ENCODE measurements at places on chromosomes 11 and 22.

- peak; percentile 6 for DNase-seq
Measured at GRCh38 chr11:118438314-118438931, 2.1 kb downstream of the KMT2A start.

DNA sequence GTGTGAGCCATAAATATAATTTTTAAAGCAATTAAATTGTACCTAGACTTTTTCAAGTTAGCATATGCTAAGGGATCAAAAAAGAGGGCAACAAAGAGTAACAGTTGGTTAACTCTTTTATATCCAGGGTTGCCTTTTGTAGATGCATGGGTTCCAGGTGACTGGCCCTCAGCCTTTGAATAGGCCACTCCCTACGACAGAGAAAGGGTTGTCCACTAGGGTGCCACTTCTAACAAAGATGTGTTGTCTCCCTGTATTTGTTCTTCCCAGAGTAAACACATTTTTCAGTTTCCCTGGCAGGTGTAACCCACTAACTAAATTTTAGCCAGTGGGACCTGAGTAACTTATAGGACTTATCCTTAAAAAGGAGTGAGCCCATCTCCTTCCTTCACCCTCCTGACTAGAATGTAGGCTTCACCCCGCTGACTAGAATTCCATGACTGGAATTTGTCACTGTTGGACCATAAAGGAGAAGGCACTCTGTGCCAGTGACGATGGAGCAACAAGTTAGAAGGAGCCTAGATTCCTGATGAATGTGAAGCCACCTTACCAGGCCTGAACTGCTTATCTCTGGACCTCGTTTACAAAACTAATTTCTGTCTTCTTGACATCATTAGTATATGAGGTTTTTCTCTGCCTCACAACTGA, 16.6 kb downstream of the TUG1 start:
- DNase-seq, result no peak

DNA sequence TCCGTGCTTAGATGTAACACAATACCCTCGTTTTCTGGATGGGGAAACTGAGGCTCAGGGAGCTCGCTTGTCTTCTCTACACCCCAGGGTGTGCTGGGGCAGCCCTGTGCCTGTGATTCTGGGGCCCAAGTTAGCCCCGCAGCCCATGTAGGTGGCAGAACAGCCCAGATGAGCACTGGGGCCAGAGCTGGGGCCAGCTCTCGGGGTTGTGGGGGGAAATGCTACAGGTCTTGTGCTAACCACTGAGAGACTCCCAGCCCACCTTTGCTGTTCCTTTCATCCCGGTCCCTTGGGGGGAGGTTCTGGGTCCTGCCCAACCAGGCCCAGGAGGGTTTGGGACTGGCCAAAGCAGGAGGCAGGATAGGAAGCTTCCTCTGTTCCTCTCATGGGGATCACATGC, 13.5 kb downstream of the MYEOV start:
- DNase-seq, result no peak

GRCh38 chr11:100830274-100830673, 143.2 kb downstream of the ARHGAP42 start:
- DNase-seq, result no peak

DNA sequence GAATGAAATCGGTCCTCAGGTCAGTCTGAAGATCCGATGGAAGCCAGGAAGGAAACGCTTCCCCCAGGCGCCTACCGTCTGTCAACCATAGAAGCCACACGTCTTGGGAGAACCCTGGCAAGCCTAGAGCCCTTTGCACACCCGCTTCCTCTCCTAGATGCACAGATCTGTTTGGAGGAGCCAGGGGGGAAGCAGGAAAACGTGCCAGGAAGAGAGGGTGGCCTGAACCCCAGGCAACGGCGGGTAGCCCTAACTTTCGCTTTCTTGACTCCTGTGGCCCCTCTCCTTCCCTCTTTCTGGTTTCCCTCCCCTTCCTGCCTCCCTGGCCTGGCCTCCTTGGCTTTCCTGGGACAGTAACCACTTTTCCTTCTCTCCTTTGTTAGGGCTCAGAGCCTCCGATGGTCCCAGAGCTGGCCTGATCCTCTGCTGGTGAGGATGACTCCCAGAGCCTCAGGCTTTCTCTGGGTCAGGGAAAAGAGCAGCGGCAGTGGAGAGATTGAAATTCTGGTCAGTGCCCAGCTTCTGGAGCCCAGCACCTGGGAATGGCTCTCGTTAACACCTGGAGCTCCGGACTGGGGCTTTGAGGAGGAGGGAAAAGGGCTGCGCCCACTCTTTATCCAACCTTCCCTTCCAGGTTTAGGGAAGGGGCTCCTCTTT, 2.1 kb downstream of the FXYD6 start:
- no peak for DNase-seq

DNA sequence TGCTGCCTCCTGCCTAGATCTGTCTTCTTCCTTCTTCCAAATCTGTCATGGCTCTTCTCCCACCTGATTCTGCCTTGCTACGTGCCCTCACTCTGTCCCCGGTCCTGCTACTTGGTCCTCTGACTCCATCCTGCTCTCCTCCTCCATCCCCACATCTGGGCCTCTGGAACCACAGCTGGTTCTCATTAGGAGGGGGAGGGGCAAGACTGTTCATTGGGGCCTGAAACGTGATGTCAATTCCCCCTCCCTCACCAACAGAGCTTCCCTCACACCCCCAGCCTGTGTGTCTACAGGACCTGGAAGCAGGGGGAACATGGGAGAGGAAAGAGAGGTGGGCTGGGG, 9.1 kb downstream of the DCHS1 start:
- no peak for DNase-seq

DNA sequence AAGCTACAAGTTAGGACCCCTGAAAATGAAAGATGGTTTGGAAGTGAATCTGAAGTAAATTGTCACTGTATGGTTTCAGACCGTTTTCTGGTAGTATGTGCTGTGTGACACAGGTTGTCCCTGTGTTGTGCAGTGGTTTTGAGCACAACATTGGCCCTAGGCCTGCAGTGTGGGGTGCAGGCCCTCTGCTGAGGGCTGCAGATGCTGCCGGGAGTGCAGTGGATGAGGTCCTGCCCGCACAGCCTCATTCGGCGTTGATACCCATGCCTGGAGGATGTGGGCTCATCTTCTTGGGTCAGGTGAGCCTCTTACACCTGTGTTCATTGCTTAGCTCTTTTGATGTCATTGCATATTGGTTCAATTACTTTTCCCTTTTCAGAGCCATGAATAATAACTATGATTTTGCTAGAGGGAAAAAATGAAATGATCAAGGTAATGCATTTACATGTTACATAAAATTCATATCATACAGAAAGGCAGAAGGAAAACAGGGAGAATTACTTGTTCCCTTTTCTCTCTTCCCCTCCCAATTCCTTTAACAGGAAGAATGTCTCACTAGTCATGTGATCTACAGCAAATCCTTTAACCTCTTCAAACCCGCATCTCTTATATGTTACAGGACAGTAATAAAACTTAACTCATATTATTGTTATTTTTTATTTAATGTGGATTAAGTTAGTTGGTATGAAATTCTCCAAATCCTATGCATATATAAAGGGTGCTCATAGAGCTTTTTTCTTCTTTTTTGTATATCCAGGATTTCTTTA, 48.7 kb downstream of the PTPRJ start:
- no peak for DNase-seq

- DNase-seq, result no peak
Measured at GRCh38 chr11:66119348-66120133, 49.5 kb downstream of the PACS1 start.

DNA sequence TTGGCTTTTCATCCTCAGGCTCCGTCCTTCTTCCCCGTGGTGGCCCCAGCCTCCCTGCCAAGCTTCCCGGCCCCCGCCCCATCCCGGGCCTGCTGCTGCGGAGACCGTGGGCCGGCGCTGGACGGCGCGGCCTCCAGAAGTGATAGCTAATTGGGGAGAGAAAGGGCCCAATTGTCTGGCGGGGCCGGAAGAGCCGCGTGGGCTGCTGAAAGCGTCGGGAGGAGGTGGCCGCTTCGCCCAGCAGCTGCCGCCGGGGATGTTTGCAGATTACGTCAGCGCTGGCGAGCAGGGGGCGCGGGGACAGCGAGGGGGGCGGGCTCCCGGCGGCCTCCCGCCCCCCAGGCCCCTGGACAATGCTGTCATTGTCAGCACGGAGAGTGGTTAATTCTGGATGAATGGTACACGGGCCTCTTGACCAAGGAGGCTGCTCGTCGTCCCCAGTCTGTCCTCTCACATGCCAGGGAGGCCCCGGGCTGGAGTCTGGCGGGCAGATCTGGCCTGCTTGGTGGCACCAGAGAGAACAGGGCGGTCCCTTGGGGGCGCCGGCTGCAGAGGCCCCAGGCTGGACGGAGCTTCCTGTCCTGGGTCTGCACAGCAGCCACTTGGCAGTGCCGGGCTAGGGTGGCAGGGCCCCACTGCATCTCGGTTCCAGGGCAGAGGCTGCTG, 1.6 kb downstream of the SMIM38 start:
- DNase-seq, result no peak

DNA sequence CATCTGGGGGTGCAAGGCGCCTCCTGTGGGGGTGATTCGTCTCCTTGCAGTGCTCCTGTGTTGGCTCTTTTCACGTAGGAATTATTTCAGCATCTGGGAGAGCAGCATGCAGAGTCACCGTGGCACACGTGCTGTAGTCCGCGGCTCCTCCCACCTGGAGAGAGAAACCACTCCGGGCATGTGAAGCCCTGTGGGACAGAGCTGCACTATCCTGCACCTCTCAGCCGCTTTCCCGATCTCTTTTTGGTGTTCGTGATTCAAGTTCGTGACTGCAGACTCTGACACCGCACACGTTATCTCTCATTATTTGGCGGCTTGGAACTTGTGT, 394.6 kb downstream of the TBC1D22A start:
- DNase-seq, result no peak

DNA sequence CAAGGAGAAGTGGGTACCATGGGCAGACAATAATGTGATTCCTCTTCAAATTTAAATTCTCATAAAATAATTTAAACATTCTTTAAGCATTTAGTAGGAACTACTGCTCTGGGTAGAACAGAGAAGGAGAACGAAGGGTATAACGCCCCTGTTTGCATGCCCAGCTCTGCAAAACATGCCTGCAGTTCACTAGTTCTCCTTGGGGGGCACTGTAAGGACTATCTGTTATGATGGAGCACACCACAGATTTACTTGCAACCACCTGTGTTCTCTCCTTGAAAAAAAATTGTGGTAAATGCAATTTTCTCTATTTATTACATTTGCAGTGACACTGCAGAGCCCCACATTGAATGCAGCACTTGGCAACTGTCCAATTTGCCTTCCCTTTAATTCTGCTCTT, 100.3 kb downstream of the GUCY1A2 start:
- no peak for DNase-seq

- no peak for DNase-seq
Measured at GRCh38 chr11:120425527-120425926, 86.0 kb upstream of the GRIK4 start.

GRCh38 chr11:33574331-33574730, 126.3 kb downstream of the C11orf91 start:
- DNase-seq, result no peak

- DNase-seq, result no peak
Measured at GRCh38 chr11:36027731-36028130, 83.9 kb downstream of the LDLRAD3 start.

- no peak for DNase-seq
Measured at GRCh38 chr11:46107780-46108179, 13.5 kb downstream of the PHF21A start.

DNA sequence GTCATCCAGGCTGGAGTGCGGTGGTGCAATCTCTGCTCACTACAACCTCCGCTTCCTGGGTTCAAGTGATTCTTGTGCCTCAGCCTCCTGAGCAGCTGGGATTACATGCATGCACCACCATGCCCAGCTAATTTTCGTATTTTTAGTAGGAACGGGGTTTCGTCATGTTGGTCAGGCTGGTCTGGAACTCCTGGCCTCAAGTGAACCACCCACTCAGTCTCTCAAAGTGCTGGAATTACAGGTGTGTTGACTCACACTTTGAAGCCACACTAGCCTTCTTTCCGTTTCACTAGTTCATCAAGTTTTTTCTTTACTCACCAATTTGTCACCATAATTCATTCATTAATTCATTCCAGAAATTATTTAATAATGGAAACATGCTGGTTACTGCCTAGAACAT, 298.4 kb upstream of the MTNR1B start:
- no peak for DNase-seq

GRCh38 chr11:128345316-128345715, 242.0 kb downstream of the ETS1 start:
- DNase-seq, result no peak

DNA sequence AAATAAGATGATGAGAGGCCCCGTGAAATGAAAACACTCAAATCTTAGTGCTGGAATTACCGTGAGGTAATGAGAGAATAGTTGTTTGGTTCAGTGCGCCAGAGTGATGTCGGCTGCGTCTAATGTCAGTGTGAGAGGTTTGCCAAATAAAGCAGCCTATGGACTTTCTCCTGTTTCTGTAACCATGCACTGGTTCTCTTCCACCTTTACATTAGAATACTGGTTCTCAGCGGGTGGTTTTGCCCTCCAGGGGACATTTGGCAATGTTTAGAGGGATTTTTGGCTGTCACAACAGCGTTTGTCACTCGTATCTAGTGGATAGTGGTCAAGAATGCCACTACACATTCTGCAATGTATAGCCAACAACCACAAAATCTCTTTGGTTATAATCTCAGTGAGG, 1.1 kb downstream of the OOSP4B start:
- DNase-seq, result no peak

DNA sequence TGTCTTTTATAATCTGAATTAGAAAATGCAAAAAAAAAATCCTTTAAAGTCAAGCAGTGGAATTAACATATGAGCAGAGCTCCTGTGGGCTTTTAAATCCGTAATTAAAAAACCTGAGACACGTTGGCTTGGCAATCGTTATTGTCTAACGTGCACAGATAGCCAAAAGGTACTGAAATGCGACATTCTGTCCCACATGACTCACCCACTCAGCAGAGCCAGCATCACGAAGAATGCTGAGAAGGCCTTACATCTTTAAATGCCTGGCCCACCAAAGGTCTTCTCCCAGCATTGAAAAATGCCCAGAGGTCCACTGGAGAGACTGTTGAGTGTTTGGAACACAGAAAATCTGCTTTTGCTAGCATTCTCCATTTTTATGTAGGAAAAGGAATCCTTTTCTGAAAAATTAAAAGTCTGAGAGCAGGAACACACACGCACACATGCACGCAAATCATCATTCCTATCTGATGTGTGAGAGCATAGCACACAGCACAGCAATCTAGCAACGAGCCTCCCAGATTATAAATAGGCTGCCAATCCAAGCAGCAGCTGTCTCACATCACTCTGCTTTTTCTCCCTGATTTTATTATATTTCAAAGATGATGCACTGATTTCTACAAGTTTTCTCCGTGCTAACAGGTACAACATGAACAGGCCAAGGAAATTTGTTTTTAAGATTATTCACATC, 94.5 kb downstream of the PHF21A start:
- no peak for DNase-seq

DNA sequence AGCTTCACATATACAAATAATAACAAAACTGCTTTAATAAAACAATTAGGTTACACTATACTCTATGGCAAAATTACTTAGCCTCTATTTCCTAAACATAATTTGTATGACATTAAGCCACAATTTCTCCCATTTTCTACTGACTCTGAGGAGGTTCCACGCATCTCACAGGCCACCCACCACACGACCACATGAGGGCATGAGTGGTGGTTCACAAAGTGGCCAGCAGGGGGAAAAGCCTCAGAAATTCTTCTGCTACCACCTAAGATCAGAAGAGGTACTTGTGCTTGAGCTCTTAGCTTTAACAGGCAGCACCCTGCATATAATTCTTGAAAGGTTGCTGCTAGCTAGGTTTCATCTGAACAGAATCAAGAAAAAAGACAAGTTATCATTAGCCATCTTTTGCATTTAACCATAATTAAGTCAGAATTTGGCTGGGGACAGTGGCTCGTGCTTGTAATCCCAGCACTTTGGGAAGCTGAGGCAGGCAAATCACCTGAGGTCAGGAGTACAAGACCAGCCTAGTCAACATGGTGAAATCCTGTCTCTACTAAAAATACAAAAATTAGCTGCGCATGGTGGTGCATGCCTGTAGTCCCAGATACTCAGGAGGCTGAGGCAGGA, 7.7 kb downstream of the LPXN start:
- peak; percentile 58 for DNase-seq
